ENCODE measurements at places on chromosomes 1 and 21. TPM values are rescaled to one million over a fixed set of nuclear protein-coding genes. Genes with fewer than 3 reads are reported as not detected.

Gene UBE2U
- total RNA-seq = not detected

Gene CFHR3
- 0.49 TPM for total RNA-seq

Gene LRRC38
- 6.8 TPM for total RNA-seq

Gene KRTAP11-1
- total RNA-seq = not detected

Gene DUSP10
- 6.9 TPM for total RNA-seq

DNA sequence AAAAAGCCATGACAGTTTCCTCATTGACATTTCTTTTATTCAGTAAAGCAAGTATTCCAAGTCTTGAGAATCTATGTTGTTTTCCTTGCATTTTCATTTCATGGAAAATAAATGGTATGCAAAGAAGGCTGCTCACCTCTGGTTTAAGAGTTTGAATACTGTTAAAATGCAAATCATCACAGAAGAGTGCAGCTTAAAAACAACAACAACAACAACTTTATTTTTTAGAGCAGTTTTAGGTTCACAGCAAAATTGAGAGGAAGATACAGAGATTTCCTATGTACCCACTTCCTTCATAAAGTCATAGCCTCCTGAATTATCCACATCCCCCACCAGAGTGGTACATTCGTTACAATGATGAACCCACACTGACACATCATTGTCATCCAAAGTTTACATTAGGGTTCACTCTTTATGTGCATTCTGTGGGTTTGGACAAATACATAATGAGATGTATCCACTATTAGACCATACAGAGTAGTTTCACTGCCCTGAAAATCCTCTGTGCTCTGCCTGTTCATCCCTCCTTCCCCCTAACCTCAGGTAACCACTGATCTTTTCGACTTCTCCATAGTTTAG, 39.2 kb downstream of the CD2 start:
- DNase-seq = no peak

Measured in gastrocnemius medialis (tissue), 4 donors.